ENCODE measurements at places on chromosomes 11 and 22.

DNA sequence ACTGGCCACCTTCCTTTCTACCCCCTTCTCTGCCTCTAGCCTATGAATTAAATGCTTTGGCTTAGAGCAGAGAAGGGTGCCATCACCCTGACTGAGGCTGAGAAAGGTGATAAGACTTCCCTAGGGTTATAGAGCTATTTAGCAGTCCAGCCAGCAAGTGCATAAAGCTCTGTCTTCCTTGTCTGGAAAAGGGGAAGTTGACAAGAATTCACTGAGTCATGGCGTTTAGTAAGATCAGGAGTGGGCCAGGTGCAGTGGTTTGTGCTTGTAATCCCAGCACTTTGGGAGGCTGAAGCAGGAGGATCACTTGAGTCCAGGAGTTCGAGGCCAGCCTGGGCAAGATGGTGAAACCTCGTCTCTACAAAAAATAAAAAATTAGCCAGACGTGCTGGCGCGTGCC lies 63.1 kb downstream of the LHFPL7 start:
- no peak for DNase-seq

GRCh38 chr22:24200619-24201212 lies 19.4 kb downstream of the SUSD2 start:
- DNase-seq, result no peak

DNA sequence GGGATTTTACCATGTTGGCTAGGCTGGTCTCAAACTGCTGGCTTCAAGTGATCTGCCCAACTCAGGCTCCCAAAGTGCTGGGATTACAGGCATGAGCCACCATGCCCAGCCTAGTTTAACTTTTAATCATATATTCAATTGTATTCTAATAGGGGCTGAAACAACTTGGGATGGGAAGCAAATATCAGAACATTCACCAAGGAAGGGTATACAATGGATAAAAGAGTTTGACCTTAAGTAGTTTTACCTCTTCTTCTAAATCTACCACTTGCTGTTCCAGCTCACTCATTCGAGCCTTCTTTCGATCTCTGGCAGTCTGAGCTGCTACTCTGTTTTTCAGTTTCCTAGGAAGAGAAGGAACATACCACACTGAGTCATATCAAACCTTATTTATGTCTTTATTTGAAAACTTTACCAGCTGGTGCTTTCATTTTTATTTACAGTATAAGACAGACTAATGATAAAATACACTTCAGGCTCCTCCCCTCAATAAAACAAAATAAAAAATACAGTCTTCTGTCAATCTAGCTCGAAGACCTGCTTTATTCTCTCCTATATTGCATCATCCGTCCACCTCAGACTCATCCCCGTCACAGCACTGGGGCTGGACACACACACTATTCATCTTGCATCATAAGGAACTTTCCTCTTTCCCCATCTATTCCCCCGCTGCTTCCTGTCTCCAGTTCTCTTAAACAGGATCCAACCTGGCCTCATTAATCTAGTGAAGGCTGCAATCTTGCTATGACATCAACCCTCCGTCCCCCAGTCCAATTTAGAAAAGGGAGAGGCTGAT lies 1.4 kb downstream of the XBP1 start:
- DNase-seq, result peak; percentile 79

DNA sequence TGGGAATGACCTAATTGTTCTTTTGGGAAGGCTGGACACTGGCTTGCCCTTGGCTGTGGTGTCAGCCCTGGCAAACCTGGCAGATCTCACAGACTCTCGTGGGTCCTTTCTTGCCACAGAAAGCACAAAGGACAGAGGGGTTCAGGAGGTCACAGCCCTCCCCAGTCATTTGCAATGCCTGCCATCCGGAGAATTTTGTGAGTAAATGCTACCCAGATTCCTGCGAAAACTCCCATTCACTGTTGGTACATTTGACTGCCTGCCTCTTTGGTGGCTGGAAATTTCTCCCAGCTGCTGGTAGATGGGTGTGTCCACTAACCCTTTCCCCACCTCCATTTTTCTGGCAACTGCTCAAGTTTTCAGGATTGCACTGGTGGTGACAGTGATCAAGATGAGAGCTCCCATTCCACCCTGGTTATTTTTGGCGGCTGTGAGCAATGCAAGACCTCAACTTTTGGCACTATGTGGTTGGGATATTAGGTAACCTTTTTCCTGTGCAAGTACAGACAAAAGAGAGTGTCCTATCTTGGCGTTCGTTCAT lies 155.7 kb downstream of the NAV2 start:
- no peak for DNase-seq

DNA sequence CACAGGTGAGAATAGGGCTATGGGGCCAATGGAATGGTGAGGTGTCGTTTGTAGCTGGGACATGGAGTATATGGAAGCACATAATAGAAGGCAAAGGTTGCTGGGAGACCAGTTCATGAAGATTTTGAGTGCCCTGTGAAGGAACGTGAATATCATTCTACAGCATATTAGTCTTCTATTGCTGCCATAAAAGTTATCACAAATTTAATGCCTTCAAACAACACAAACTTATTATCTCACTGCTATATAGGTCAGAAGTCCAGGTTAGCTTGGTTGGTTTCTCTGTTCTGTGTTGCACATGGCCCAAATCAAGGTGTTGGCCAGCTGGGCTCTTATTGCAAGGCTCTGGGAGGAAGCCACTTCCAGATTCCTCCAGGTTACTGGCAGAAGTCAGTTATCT lies 110.6 kb downstream of the SYN3 start:
- DNase-seq, result no peak

GRCh38 chr11:57283231-57283990 lies 41.3 kb downstream of the TNKS1BP1 start:
- DNase-seq, result no peak

All from activated CD4-positive, alpha-beta T cell treated with anti-CD3 and anti-CD28 coated beads, Interleukin-2, amount 10 ng/mL, durations not matched to agents 24 days and 14 days (primary cell).